CD4-positive, alpha-beta T cell treated with Interleukin-2 at 100 ng/mL for 4 hours (primary cell): ENCODE measurements at places on chromosomes 12 and 14.

DNA sequence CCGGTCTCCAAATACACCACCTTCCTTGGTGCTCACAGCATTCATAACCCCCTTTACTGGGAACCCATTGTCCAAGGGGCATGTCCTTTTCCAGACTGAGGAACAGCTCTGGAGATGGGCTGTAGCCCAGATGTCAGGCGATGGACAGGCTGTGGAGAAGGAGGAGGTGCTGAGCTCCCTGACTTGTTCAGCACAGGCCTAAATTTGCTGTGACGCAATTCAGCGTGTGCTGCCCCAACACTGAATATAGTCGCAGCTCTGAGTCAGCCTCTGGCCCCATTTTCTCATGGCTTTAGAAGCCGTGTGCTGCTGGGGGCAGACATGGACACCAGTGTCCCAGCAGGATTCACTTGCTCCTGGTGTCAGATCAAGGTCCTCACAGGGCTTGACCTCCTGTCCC is 269.1 kb downstream of the EMP1 start:
- DNase-seq = no peak

DNA sequence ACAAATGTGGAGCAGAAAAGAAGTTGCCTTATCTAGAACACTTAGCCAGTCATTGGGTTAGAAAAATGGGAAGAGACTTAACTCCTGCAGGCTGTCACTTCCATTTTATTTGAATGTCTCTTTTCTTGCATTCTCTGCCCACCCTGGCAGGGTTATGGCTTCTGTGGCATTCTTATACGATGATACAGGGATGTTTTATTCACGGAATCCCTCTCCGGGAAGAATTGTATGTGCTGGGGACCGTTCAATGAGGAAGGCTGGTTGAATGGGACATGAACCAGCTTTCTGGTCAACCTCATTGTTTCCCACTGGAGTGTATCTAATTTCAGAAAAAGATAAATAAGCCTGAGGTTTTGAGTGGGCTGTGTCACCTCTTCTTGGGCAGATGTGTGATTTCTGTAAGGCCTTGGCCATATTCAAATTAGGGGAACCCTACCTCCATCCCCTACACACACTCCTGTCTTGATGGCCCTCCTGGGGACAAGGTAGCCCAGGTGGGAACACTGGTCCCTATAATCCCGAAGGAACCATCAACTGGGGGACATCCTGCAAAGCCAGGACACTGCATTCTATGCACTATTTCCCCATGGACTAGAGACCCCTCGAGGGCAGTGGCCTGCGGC is 174.8 kb upstream of the GSC start:
- DNase-seq = no peak

- no peak for DNase-seq
Observed at GRCh38 chr12:2876431-2877046, 435 bp downstream of the FOXM1 start.

- no peak for DNase-seq
Observed at GRCh38 chr12:8078916-8079315, 3.2 kb upstream of the NECAP1 start.

DNA sequence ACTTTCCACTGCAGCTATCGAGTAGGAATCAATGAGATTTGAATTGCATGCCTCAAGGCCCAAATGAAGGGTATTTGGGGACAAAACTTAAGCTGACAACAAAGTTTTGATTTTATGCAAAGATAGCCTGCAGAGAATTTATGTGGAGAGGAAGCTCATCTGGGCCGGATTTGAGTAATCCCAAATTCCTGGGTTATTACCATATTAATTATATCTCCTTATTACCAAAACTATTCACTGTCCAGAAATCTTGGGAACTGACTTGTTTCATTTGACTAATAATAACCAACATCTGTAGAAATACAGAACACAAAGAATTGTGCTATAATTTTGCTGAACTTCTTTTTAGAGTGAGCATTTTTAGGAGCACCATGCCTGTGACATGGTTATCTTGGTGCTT is 70.4 kb downstream of the KITLG start:
- no peak for DNase-seq
